ENCODE measurements at places on chromosomes 3 and 15.
A peak's percentile ranks its signal among the peaks of the same experiment; 100 is the strongest.

DNA sequence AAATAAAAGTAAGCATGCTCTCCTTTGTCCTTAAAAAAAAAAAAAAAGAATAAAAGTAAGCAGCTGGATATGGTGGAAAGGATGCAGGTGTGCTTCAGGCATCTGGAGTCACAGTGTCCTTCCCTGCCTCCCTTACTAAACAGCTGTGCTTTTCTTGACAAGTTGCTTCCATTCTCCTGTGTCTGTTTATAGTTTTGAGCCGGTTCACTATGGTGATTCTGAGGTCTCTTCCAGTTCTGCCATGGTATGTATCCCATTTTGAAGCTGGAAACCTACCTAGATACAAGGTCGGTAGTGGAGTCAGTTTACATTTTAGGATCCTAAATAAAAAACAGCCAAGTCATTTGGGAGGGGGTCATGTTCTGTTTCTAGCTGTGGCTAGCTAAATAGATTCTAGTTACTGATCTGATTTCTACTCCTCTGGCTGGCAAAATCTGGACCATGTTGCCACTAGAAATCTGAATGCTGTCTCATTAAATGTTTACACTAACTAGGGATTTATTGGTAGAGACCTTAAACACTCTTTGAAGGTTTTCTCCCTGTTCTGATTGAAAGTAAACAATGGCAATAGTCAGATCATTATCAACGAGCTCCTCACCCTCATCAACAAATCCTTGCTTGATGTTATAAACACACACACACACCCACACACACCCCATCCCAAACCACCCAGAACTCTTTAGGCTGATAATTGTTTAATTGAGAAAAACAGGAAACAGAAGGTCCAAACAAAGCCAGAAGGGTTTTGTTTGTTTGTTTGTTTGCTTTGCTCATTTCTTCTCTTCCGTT lies 7.9 kb downstream of the TNFSF10 start:
- no peak for DNase-seq

DNA sequence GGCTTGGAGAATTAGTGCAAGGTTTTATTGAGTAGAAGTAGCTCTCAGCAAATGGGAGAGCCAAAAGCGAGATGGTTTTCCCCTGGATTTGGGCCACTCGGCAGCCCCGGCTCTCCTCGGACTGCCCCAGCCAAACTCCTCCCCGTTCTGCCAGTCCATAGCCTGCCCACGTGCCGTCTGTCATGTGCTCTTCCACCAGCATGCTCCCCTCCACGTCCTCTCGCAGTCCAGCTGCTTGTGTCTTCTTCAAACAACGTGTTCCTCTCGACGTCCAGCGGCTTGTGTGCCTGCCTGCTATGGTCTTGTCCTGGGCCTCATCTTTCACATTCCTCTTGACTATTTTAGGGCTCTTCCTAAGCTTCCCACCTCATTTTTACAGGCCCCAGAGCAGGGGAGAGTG lies 16.7 kb upstream of the SECISBP2L start:
- no peak for DNase-seq

GRCh38 chr3:117681619-117682018 lies 972.0 kb downstream of the TUSC7 start:
- DNase-seq, result peak; percentile 38

DNA sequence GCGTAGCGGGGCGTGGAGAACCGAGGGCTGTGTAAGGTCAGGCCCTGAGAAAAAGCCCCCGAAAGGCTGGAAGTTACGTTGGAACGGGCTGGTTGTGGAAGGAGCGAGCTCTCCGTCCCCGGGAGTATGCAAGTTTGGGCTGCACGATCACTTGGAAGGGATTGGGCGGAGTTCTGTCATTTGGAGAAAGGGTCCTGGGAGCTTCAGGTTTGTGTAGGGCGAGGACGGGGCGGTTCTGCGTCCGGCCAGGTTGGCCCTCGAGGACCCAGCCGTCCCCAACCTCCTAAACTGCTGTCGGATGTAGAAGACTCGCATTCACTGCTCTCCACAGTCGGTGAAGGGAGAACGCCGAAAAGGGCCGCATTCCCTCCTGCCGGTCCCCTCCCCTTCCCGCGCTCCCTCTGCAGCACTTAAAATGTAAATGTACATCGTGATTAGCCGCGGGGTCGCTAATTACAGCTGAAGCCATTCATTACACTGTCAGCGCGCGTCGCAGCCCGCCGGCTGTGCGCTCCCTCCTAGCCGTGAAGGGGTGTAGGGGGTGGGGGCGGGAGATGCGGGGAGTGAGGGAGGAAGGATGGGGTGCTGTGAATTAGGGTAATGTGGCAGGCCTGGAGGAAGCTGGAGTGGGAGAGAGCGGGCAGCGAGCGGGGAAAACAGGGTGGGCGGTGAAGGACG lies 2.5 kb upstream of the RPP25 start:
- DNase-seq, result no peak

GRCh38 chr15:85423256-85423655 lies 42.9 kb downstream of the AKAP13 start:
- DNase-seq, result no peak

DNA sequence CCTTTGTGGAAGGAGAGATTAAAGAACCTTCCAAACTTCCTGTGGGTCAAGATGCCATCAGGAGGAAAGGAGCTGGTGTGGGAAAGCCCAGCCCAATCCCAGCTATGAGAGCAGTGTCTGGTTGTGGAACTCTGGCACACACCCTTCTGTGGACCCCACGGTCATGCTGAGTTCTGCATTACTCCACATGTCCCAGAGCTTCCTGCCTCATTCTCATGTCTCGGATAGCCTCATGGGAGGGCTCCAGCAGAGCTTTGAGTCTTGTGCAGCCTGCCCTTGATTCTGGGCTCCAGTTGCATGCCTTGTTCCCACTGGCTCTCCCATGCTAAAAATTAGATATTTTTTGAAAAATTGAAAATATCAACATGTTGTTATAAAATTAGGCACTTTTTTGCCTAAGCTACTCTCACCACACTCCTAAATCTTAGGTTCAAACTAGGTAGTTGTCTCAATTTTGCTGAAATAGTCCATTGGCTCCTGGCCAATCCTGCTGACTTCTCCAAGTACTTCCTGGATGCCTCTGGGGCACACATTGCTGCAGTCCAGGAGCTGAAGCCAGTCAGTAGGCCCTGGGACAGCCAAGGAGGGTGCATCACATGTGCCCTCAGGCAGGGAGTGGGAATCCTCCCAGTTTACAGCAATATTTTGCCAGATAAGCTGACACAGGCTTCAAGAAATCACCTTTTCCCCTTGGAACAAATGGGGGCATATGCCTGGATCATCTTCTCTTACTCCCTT lies 144.3 kb downstream of the EEFSEC start:
- DNase-seq, result no peak

DNA sequence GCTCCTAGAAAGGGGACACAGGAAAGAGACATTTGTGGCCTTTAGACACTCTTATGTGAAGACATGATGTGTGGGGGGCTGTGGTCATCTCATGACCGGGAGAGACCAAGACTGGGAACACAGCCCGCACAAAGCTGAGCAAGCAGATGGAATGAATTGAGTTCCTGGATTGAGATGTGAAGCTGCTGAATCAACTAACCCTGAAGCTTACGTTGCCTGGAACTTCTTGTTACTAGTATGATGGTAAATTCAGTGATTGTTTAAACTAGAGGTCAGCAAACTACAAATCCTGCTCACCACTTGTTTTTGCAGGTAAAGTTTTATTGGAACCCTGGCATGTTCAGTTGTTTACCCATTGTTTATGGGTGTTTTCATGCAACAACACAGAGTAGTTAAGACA lies 83.4 kb upstream of the BHLHE40 start:
- peak; percentile 8 for DNase-seq
